Endothelial cell (in vitro differentiated cells): ENCODE measurements at places on chromosomes 2 and 18.

DNA sequence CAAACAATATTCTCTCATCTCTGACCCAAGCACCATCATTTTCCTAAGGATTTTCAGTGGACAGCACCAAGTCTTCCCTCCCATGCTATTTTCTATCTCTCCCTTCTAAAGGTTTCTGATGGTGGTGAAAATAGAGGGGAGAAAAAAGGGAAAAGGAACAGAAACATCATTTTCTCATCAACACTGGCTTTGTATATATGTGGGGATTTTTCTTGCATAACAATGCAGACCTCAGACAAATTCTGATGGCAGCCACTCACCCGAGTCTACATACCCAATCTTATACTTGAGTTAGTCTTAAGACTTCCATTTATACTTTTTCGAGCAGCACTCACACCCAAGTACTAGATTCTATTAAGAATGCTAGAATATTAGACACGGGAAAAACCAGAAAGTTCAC lies 95.8 kb downstream of the TMEM163 start:
- no peak for DNase-seq

- no peak for DNase-seq
These were observed 2.0 kb downstream of the BCL2 start for GRCh38 chr18:63317556-63317946.

DNA sequence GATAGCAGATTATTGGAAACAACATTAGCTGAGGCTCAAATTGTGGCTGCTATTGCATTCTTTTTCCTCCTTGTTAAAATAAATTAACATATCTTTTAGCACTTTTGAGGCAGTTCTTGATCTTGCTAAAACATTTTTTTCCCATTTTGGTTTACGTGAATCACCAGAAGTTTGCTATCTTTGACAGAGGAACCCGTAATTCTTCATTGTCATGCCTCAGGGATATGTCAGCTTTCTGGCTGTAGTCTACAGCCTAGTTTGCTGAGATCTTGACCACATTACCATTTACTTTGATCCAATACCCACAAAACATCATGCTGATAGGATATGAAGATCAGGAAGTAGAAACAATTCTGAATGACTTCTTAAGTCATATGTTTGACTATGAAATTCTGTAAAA lies 25.1 kb upstream of the FANCL start:
- no peak for DNase-seq

GRCh38 chr2:55163274-55163721 lies 68.8 kb downstream of the CLHC1 start:
- no peak for DNase-seq

DNA sequence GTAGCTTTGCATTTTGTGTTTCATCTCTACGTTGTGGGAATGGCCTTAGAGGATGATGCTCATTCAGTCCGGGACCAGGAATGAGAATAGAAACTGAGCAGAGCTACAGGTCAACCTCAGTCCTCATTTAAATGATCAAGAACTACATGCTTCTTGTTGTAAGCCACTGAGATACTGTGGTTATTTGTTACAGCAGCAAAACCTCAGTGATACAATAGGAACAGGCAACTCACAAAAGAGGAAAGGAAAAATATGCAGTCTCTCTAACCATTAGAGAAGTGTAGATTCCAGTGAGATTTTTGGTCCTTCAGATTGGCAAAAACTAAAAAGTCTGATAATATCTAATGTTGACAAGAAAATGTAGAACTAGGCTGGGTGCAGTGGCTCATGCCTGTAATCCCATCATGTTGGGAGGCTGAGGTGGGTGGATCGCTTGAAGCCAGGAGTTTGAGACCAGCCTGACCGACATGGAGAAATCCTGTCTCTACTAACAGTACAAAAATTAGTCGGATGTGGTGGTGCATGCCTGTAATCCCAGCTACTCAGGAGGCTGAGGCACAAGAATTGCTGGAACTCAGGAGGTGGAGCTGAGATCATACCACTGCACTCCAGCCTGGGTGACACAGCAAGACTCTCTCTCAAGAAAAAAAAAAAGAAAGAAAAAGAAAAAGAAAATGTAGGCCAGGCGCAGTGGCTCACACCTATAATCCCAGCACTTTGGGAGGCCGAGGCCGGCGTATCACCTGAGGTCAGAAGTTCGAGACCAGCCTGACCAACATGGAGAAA lies 13.3 kb downstream of the CHCHD5 start:
- no peak for DNase-seq

DNA sequence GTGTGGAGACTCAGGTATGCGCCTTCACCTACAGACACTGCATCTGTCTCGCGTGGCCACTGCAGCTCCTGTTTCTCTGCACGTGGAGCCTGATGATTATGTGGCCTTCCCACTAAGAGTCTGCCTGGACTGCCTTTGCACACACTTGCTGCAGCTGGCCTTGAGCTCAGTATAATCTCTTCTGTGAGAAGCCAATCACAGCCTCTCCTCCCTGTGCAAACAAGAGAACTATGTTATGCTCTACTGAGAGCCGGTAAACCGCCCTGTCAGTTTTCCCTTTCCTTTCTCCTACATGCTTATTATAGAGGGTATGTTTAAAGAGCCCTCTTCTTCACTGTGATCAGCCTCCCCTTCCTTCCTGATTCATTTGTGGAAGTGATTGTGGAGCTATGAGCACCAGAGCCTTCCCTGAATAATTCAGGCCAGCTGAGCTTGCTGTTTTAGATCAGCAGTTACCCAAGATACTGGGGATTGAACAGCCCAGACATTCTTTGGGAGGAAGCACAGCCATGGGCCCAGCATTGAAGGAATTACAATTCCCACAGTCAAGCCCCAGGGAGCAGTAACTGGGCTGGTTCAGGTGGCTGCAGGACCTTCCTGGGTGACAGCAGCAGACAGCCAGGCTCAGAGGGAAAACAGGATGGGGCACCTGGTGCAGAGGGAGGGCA lies 3.7 kb upstream of the TGFA start:
- no peak for DNase-seq

GRCh38 chr2:54279385-54279784 lies 23.4 kb upstream of the TSPYL6 start:
- DNase-seq: no peak

- no peak for DNase-seq
These were observed 10.7 kb downstream of the BABAM2 start for GRCh38 chr2:27901234-27901633.

- DNase-seq: no peak
These were observed 59.1 kb downstream of the ACSL3 start for GRCh38 chr2:222919841-222920526.

DNA sequence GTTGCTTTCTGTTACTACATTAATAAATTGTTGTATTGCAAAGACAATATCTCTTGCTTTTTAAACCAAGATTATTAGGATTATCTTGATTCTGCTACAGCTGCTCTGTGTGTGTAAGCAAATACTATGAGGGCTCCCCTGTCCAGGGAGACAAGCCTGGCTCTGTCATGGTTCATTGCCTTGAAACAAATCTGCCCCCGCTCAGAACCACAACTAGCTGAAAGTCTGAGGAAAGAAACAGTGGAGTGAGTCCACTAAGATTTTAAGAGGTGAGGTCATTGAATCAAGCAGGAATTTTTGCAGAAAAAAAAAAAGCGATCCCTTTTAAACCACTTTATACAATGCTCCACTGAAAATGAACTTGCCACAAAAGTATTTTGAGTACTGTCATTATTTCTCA lies 30.8 kb upstream of the LRRTM4 start:
- no peak for DNase-seq
